ENCODE measurements at places on chromosomes 6 and 20.

- DNase-seq: no peak
Observed at GRCh38 chr6:33704215-33705066, 7.1 kb downstream of the UQCC2 start.

DNA sequence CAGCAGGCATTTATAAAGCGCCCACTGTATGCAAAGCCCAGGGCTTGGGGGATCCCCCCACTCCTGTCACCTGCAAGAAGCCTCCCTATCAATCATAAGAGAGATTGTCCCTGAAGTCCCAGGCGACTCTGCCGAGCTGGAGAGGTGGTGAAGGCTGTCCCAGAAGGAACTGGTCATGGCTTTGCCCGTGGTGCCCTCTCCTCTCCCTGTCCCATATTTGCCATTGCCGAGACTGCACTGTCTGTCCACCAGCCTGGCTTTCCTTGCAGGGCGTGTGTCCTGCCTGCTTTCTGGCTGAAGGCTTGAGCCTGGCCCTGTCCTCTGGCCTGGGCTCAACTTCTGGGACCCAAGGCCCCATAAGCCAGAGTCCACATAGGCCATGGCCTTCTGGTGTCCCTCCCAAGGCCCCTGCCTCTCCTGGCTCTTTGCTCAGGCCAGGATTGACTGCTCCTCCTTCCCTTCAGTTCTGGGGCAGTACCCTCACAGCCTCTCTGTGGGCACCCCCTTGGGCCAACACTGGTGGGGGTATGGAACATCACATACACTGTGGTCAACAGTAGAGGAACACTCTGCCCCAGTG is 46.9 kb downstream of the CPXM1 start:
- DNase-seq: no peak

GRCh38 chr6:919500-919899 is 226.6 kb upstream of the EXOC2 start:
- DNase-seq: no peak

DNA sequence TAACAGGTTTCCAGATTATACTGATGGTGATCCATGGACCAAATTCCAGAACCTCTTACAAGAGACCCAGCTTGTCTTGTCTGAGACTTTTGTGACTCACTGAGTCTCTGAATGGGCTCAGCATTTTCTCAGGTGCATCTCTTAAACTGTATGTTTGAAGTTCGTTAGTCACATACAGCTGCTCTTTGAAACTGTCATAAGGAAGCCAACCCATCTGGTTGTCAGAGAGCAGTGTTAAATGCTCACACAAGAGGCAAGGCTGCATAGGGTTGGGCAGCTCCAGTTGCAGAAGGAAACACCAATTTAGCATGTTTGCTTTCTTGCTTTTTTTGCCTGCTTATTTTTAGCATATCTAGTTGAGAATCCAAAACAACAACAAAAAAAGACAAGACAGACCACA is 47.1 kb downstream of the TRIM27 start:
- DNase-seq: no peak

DNA sequence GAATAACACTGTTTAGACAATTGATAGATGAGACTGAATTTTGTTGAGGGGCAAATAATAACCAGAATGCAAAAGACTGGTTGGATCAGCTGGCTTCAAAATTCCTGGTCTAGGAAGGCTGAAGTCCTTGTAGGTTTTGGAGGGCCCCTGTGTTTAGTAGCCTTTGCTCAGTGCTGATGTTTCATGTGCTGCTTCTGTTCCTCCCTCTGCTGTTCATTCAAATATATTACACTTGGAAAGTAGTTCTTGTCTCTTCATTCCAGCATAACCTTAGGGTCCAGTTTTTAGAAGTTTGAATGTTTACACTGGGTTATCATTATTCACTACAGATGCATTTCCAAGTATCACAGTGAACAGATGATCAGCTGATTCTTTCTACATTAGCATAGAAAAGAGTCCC is 72.5 kb downstream of the FLRT3 start:
- no peak for DNase-seq

DNA sequence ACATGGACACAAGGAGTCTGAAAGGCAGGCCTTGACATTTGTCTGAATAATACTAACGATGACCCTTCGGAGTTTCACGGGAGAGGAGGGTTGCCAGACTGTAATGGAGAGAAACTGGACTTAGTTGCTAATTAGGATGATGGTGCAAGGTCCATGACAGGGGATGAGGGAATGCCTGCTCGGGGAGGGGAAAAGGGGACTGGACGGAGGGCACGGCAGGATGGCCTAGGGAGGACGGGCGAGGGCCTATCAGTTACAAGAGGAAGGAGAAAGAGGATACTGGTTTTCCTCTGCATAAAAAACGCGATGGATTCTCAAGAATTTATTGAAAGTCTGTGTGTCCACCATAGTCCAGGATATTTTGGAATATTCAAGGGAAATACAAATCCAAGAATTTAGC is 42.7 kb downstream of the IRAK1BP1 start:
- DNase-seq: no peak

DNA sequence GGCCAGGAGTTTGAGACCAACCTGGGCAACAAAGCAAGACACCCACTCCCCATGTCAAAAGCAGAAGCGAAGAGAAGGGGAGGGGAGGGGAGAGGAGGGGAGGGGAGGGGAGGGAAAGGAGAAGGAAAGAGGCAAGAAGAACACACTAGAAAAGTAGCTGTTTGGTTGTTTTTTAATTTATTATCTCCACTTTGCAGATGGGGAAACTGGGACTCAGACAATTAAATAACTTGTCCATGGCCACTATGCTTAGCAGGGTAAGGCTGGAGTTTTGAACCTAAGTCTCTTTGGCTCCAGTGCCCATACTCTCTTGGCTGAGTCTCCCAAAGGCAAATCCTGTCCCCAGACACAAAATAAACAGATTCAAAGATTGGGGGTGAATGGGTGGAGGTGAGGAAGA is 12.4 kb upstream of the GHRH start:
- DNase-seq: no peak

- no peak for DNase-seq
Observed at GRCh38 chr20:48826883-48827771, 672 bp downstream of the PREX1 start.

DNA sequence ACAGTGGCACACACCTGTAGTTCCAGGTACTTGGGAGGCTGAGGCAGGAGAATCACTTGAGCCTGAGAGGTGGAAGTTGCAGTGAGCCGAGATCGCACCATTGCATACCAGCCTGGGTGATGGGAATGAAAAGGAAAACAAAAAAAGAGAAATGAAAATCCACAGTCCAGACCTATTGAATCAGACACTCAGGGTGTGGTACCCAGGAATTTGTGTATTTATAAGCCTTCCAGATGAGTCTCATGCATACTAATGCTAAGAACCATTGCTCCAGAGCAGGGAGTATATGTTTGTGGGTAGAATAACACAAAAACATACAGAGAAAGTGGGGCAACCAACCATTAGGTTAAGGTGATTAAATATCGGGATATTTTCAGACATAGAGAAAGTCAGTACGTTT is 36.1 kb upstream of the PLCB4 start:
- no peak for DNase-seq

- DNase-seq: no peak
Observed at GRCh38 chr20:46349035-46349741, 40.9 kb upstream of the CDH22 start.

- DNase-seq: no peak
Observed at GRCh38 chr6:79872303-79872702, 75.0 kb downstream of the ELOVL4 start.

- DNase-seq: no peak
Observed at GRCh38 chr20:57559289-57559634, 1.6 kb upstream of the PCK1 start.

GRCh38 chr6:105810922-105811482 is 275.1 kb upstream of the PRDM1 start:
- no peak for DNase-seq

GRCh38 chr20:2298701-2299100 is 2.9 kb downstream of the TGM3 start:
- no peak for DNase-seq

DNA sequence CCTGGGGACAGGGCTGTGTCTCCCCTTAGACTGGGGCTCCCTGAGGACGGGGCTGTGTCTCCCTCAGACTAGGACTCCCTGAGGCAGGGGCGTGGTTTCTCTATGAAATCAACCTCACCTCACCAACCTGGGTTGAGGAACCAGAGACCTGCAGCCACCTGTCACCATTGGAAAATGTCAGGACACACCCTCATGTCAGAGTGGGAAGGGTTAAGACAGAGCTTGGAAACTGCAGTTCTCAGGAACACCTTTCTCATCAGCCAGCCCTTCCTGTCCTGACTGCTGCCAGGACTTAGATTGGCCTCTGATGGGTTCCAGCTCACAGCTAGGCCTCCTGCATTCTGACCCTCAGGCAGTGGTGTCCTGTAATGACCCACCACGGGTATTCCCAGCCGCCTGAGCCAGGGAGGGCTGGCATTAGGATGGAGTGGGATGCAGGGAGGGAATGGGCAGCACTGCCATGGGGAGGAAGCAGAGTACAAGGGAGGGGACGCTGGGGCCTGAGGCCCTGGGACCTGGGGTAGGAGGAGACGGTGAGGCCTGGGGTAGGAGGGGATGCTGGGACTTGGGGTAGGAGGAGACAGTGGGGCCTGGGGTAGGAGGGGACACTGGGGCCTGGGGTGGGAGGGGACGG is 76.3 kb downstream of the MRPL14 start:
- no peak for DNase-seq

DNA sequence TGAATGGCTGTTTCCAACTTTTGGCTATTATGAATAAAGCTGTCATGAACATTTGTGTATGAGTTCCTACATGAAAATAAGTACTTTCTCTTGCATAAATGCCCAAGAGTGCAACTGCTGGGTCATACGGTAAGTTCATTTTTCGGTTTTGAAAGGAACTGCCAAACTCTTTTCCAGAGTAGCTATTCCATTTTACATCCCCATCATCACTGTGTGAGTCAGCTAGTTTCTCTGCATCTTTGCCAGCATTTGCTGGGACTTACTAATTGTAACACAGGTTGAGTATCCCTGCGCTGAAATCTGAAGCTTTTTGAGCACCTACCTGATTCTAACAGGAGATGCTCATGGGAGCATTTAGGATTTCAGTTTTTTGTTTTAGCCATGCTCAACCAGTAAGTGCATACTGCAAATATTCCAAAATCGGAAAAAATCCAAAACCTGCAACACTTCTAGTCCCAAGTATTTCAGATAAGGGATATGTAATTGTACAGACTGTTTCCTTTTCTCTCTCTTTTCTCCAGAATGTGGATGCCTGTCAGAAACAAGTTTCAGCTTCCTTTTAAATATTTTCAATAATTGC is 118.4 kb downstream of the DTNBP1 start:
- no peak for DNase-seq

GRCh38 chr20:51500311-51500710 is 42.2 kb downstream of the NFATC2 start:
- no peak for DNase-seq

DNA sequence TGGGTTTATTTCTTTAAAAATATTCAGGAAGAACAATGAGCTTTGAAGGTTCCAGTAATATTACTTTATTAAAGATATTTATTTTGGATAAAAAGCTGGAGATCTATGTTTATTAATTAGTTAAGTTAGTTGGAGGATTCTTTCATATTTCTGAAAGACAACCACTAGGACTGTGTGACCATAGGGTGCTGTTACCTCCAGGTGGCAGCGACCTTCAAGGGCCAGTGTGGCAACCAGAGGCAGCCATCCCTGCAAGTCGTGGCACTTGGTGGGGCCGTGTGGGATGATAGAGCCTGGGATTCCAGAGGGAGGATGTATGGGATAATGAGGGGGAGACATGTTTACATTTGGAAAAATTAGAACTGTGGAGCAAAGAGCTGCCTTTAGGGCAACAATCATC is 95.5 kb upstream of the SCP2D1 start:
- DNase-seq: no peak

GRCh38 chr6:90497411-90497810 is 89.5 kb downstream of the MAP3K7 start:
- DNase-seq: no peak

- no peak for DNase-seq
Observed at GRCh38 chr6:1475174-1475573, 85.8 kb downstream of the FOXF2 start.

DNA sequence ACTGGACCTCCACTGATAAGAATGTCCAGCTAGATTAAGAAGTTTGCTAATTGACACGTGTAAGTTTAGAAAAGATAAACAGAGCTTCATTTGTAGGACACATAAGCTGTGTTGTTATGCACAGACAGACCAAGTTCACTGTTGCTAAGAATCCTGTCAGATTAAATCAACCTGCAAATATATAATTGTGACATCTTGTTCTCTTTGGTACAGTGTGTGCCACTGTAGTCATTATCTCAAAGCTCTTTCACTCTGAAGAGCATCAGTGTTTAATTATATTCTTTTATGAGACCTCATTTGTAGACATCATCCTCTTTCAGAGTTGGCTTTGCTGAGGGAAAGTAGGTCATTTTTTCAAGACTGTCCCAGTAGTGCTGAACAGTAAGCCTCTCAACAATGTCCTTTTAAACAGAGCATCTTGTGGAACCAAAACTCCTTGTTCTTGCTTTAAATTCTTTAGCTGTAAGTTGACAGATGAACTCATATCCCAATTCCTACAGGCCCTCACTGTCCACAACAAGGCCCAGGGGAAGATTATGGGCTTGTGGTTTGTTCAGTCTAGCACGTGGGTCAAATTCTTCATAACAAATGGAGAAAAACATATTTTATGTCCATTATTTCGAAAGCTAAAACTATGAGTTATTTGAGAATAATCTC is 252.4 kb downstream of the HDGFL1 start:
- no peak for DNase-seq

GRCh38 chr6:40148882-40149573 is 214.8 kb upstream of the MOCS1 start:
- DNase-seq: no peak

DNA sequence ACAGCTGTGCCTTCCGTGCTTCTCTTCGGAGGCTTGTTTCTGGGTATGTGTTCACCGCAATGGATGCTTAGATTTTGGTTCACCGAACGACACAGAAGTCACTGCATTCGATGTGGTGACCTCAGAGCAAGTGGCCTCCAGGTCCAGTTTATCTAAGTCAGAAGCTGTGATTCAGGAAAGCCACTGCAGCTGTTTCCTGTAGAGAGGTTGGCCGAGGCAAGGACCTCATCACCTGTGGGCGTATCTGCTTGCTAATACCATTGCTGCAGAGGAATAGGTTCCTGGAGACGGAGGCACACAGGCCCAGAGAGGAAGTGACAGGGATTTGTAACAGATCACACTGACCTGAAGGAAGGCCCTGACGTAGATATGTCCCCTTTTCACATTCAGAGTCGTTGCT is 82.7 kb downstream of the FARS2 start:
- no peak for DNase-seq

DNA sequence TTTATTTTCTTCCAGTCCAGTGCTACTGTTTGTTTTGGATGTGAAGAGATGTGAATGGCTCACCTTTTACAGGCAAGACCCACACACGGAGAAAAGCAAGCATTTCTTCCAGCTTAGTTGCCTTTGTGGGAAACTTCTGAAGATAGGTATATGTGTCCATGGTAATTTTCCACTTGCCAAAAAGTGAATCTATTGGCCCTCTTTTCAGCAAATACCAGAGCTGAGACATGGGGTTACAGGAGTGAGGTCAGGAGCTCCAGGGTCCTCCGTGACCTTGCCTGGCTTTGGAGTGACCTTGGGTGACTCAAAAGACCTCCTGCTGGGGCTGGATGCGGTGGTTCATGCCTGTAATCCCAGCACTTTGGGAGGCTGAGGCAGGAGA is 166.7 kb downstream of the SCML4 start:
- DNase-seq: no peak
